Mesothelial cell of epicardium (in vitro differentiated cells): ENCODE measurements at places on chromosomes 2 and 18. TPM values are rescaled to one million over a fixed set of nuclear protein-coding genes. Genes with fewer than 3 reads are reported as not detected.

DNA sequence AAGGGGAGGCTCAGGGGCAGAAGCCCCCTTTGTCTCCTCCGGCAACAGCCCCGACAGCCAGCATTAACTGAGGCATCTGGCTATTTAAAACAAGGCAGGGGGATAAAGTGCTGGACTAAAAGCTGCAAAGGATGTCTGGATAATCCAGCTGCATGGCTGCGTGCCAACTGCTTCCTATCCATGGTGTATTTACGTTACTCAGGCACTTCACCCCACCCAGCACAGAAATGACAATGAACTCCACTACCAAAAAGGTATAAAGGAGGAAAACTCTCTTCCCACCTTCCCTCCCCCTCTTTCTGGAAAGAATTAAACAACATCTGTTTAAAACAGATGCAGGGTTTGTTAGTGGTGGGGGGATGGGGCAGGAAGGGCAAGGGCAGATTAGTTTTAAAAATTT lies 82.5 kb downstream of the SPRED2 start:
- H3K4me3 ChIP-seq: no peak overlapping the region
- H3K4me1 ChIP-seq: peaks cover 44% of the 10 kb centered on the region
- no peaks in the 10 kb centered on the region for H3K36me3 ChIP-seq

- peaks cover 74% of the 10 kb centered on the region for H3K27me3 ChIP-seq
- DNase-seq: no peak
- no peak overlapping the region for H3K27ac ChIP-seq
- no peak overlapping the region for H3K4me3 ChIP-seq
- H3K4me1 ChIP-seq: peaks cover 20% of the 10 kb centered on the region
- no peaks in the 10 kb centered on the region for H3K36me3 ChIP-seq
Observed at GRCh38 chr2:99974682-99975375, 167.6 kb downstream of the AFF3 start.

GRCh38 chr2:191526091-191526490 lies 151.8 kb upstream of the NABP1 start:
- no peak overlapping the region for H3K27ac ChIP-seq
- H3K36me3 ChIP-seq: no peaks in the 10 kb centered on the region
- peaks cover 2% of the 10 kb centered on the region for H3K4me1 ChIP-seq
- no peaks in the 10 kb centered on the region for H3K27me3 ChIP-seq

DNA sequence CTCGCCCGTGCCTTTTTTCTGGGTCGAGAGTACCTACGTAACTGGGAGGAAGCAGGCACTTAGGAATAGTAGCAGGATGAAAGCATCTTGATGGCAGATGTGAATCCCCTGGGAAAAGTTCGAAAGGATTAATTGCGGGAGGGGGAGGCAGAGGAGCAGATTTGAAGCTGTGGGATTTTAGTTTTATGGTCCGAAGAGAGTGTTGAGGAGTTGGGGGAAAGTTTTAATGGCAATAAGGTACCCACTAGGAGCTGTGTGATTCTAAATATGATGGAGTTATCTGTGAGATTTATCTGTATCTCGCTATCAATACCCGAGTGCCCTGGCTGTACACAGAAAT lies 1.1 kb downstream of the AGFG1 start:
- H3K4me3 ChIP-seq: peak overlapping the region; percentile 76
- H3K4me1 ChIP-seq: peaks cover 22% of the 10 kb centered on the region
- H3K27me3 ChIP-seq: no peaks in the 10 kb centered on the region
- H3K36me3 ChIP-seq: no peaks in the 10 kb centered on the region
- peak overlapping the region; percentile 86 for H3K27ac ChIP-seq
- no peak for DNase-seq

- H3K36me3 ChIP-seq: peaks cover 12% of the 10 kb centered on the region
- no peaks in the 10 kb centered on the region for H3K4me1 ChIP-seq
- DNase-seq: no peak
- H3K4me3 ChIP-seq: no peak overlapping the region
Observed at GRCh38 chr2:69943843-69944525, 17.4 kb downstream of the ASPRV1 start.

GRCh38 chr18:59075923-59076322 lies 63.8 kb upstream of the SEC11C start:
- H3K4me3 ChIP-seq: no peak overlapping the region
- DNase-seq: no peak
- no peaks in the 10 kb centered on the region for H3K4me1 ChIP-seq
- H3K36me3 ChIP-seq: no peaks in the 10 kb centered on the region

DNA sequence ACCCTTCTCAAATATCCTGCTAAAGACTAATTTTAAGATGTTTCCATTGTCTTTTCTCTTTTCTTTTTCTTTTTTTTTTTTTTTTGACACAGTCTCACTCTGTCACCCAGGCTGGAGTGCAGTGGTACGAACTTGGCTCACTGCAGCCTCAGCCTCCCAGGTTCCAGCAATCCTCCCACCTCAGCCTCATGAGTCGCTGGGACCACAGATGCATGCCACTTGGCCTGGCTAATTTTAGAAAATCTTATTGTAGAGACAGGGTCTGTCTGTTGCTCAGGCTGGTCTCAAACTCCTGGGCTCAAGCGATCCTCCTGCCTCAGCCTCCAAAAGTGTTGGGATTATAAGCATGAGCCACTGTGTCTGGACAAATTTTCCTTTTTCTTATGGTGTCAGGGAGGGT lies 167.5 kb downstream of the MCFD2 start:
- H3K4me3 ChIP-seq: no peak overlapping the region
- H3K36me3 ChIP-seq: peaks cover 9% of the 10 kb centered on the region
- DNase-seq: no peak
- H3K4me1 ChIP-seq: peaks cover 8% of the 10 kb centered on the region
- no peaks in the 10 kb centered on the region for H3K27me3 ChIP-seq

Gene GREB1
- total RNA-seq: 22.9 to 26.6 TPM (median 26.6 TPM) in 3 replicates

Gene ANKRD53
- total RNA-seq: 3.6 to 4.9 TPM (median 4.0 TPM) in 3 replicates

Gene PTPRN
- total RNA-seq: 0.33 to 0.50 TPM (median 0.38 TPM) in 3 replicates
